Activated T-cell treated with anti-CD3 and anti-CD28 coated beads, Interleukin-2, amount 50 U/mL, for 1 hour (primary cell): ENCODE measurements at places on chromosomes 1 and 21.

DNA sequence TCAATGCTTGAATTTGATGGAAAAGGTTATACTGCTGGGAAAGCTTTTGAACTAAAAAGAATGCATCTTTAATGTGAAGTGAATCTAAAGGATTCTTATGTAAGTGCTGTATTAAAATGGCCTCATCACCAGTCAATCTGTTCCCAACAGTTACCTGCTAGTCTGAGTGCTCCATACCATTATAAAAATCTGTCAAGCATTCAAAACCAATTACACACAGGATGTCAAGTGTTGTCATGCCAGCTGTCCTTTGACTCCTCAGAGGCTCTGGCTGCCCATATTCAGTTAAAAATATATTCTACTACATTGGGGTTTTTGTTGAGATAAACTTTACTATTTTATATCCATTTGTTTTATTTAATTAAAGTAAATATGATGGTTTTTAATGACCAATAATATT lies 1587.7 kb downstream of the AMY1C start:
- no peak for DNase-seq

- no peak for DNase-seq
These were observed 99.7 kb upstream of the BEND5 start for GRCh38 chr1:48876330-48876785.

GRCh38 chr1:212621949-212622305 lies 13.4 kb downstream of the ATF3 start:
- DNase-seq: no peak

GRCh38 chr1:180781718-180782117 lies 131.0 kb upstream of the KIAA1614 start:
- no peak for DNase-seq

DNA sequence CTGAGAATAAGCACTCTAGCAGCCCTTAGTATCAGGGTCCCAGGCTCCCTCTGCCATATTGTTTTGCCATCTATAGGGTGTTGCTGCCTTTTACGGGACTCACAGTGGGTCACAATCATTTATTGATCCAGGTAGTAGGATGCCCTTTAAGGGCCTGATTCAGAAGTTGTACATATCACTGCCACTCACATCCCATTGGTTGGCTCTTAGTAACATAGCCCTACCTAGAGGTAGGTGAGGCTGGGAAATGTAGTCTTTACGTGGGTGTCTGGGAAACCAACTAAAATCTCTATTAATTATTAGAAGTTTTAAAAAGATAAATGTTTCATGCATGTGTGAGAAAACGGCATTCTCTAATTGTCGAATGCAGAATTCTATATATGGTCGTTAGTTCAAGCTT lies 78.8 kb upstream of the ATP5PO start:
- DNase-seq: no peak

DNA sequence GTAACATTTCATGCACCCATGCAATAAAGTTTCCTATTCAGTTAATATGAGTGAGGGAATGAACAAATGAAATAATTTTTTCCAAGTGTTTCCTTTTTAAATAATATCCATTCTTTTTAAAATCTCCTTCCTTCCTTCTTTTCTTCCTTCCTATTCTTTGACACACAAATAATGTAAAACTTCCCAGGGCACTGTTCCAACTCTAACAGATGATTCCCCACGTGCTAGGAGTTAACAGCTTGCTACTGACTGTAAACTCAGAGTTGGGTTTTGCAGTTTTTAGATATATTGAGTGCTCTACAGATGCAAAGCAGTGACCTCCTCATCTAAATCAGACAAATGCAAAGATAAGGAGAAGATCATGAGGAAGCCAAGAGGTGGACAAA lies 54.0 kb upstream of the POU2F1 start:
- DNase-seq: no peak
